ENCODE measurements at places on chromosomes 1 and 21.

DNA sequence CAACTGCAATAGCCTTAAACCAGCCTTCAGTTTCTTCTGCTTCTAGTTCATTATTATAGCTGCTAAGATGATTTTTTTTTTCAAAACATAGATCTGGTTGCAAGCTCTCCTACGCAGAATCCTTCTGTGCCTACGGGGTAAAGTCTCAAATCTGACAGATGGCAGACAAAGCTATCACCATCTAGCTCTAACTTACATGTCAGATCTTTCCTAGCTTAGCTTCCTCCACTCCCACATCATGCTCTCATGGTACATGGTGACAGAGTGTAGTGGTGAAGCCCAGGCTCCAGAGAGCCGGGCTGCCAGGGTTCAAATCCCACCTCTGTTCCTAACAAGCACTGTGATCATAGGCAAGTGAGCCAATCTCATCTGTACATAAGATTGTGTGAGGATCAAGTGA lies 24.2 kb upstream of the GUCA2B start:
- no peak for DNase-seq

DNA sequence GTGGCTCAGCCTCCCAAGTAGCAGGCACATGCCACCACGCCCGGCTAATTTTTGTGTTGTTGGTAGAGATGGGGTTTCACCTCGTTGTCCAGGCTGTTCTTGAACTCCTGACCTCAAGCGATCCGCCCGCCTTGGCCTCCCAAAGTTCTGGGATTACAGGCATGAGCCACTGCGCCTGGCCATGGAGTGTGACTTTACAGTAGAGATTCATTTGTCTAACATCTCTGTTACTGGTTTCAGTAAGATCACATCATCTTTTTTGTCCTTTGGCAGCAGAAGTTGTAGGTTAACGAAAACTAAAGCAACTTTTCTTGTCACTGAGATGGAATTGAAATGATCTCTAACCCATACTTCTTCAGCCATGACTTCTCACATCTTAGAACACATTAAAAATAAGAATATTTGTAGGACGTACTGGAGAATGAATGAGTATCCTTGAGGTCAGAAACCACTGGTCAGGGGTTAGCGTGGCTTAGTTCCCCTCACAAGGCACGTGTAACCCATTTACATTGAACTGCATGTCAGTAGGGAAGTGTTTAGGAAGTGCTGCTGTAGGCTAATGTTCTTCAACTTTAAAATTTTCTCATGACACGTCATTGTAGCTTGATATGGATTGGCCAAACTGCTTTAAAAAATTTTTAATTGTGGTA lies 75.9 kb downstream of the CAMTA1 start:
- no peak for DNase-seq

DNA sequence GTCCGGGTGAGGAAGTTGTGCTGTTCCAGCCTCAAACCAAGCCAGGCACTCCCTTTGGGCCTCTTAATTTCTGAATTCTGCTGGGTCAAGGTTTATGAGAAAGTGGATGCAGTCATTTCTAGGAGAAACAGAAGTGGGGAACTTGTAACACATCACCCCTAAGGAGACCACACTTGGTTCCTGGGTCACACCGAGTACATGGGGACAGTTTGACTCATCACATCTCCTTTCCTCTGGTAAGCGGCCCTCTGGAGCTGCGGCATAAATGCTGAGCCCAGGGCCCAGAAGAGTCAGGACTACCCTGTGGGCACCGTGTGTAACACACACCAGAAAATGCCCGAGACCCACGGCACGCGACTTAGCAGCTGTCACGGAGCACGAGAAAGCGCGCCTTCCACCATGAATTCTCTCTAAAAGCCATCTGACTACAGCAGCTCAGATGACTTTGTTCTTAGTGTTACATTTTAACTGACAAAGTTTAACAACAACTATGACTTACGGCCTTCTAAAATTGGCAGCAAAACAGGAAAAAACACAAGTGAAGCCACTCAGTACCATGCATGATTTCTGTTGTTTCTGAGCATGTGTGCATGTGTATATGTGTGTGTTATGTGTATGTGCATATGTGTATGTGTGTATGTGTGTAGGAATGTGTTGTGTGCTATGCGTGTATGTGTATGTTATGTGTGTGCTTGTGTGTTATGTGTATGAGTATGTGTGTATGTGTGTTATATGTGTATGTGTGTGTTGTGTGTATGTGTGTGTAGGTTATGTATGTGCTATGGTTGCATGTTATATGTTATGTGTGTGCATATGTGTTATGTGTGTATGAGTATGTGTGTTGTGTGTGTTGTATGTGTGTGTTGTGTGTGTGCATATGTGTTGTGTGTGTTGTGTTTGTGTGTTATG lies 50.8 kb downstream of the TOMM20 start:
- no peak for DNase-seq

- DNase-seq = no peak
These were observed 50.6 kb upstream of the SLC2A1 start for GRCh38 chr1:43009274-43009673.

GRCh38 chr21:43210454-43211071 lies 41.8 kb downstream of the CRYAA start:
- DNase-seq = no peak

GRCh38 chr1:162391790-162392563 lies 10.4 kb downstream of the C1orf226 start:
- peak; percentile 46 for DNase-seq

DNA sequence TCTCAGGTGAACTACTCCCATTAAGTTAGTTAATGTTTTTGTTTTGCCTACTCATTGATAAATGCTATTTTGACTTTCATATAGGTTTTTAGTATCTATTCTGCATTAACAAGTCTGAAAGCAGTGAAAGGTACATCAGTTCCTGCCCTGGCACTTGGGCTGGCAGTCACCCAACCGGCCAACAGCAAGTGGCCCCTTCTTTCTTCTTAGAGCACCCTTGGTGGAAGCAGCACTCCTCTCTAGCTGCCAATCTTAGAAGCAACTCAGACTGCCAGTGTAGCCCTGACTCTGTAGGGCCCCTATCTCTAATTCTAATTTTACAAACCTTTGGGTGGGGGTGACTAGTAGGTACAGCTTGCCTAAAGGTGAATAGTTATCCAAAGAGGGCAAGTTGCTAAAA lies 155.7 kb downstream of the FGGY start:
- DNase-seq = no peak

DNA sequence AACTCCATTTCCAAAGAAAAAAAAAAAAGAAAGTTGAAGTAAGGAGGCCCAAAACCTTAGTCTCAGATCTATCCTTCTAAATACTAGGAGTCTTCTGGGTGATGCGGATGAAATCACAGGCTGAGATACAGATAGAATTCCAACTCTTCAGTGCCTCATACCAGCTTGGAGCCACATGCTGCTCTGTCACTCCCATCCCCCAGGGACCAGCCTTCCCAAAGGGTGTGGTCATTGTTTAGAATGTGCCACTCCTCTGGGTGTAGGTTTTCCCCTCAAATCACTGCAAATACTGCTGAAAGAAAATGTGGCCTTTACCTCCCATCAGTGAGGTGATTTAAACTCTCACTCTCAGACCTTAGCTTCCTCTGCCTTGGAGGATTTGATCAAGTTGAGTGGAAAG lies 112.9 kb downstream of the CDC7 start:
- no peak for DNase-seq

GRCh38 chr1:15443281-15443680 lies 5.0 kb downstream of the CTRC start:
- DNase-seq = no peak

DNA sequence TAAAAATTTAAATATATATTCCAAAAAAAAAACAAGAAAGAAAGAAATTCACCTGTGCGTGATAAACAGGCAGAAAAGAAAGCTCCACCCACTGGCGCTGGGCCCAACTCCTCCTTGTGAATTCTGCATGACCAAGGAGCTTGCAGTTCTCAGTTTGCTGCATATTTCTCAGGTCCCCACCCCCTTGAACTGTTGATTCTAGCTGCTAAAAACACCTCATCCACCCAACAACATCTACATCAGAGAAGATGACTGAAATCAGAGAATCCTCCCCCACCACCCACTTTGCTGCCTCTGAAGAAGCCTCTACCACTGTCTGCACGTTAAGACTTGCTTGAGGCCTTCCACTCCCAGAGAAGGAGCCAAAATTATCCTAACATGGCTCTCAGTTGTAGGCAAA lies 104.8 kb downstream of the RGS2 start:
- no peak for DNase-seq

DNA sequence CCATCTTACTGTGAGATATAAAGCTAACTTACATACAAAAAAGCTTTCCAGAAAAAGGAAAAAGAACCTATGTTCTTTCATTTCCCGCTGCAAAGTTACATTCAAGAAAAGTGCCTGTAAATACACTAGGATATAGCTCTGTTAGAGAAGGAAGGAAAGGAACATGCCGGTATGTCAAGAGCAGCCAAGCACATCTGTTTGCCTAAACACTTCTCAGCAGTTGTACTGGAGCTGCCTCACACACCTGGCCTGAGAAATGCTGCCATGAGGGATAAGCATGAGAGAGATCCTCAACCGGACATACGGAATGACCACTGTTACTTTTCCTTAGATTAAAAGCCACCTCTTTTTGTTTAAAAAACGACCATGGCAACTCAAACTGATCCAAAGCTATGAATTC lies 189.7 kb downstream of the RERE start:
- no peak for DNase-seq
